ENCODE measurements at places on chromosomes 1 and 21. TPM values are rescaled to one million over a fixed set of nuclear protein-coding genes. Genes with fewer than 3 reads are reported as not detected.

DNA sequence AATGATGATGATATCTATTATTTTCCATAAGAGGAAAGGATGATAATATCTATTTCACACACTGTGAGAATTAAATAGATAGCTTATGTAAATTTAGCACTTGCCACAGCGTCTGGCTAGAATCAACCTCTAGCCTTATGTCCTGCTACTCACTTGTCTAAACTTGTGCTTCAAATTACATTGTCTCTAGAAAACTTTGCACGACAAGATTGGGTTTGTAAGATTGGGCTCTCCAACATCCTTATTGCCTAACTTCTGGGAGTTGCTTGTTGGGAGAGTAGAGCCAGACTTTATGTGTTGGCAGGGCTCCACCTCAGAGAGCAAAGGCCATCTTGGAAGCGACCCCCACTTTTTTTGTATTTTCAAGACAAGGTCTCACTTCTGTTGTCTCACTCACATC is 50.0 kb upstream of the POGK start:
- no peak for DNase-seq

- DNase-seq = peak; percentile 64
Observed at GRCh38 chr1:204207136-204207616, 6.6 kb downstream of the GOLT1A start.

DNA sequence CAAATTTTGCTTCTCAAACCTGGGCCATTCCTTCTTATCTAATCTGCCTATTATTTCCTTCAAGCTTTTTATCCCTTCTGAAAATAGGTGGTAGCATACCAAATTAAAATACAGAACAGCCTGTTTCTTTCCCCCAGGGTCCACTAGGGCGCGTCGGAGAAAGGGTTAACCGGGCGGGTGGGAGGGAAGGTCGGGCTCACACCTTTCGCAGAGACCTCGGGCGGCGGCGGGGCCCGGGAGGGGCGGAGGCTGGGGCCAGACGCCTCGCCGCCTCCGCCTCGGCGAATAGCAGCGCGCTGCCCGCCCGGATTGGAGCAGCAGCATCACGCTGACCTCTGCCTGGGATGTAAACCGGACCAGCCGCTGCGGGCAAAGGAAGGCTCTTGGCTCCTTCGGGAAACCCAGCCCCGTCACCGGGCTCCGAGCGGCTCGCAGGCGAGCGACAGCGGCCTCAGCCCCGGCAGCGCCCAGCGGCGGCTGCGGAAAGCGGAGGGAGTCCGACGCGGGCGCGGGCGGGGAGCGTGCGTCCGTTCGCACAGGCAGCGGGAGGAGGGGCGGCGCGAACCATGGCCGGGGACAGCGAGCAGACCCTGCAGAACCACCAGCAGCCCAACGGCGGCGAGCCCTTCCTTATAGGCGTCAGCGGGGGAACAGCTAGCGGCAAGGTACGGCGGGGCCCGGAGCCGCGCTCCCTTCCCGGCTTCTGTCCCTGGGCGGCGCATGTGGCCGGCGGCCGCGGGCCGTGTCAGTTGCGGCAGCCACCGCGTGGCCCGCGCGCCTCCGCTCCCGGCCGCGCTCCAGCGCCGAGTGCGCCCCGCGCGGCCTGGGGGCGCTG is at the start of gene UCK2:
Gene UCK2, plus strand, starts transcription at position 347 of the 835 bp plus-strand sequence. Its CDS starts 220 bp downstream, at position 567.
- peak; percentile 94 for DNase-seq

DNA sequence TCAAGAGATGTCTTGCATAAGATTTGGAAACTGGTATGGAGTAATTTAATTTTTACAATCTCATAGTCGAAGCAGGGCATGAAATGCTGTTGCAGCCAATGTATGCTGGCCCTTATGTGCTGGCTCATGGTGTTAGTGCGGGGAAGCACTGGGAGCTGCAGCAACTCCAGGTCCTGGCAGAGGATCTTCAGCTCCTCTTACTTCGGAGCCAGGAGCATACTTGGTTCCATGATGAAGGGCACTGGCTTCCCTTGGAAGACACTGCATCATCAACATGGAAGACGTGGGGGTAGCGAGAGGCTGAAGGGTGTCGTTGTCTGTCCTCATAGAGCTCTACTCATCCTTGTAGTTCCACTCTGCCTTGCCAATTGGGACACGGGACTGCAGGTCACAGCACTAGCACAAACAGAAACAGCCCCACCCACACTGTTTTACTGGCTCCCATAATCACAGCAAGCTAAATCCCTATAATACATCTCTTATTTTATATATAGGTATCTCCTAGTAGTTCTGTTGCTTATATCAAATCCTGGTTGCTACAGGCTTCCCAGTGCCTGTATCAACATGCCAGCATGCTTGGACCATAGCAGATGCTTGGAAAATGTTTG is 22.4 kb downstream of the PLA2G2D start:
- no peak for DNase-seq

DNA sequence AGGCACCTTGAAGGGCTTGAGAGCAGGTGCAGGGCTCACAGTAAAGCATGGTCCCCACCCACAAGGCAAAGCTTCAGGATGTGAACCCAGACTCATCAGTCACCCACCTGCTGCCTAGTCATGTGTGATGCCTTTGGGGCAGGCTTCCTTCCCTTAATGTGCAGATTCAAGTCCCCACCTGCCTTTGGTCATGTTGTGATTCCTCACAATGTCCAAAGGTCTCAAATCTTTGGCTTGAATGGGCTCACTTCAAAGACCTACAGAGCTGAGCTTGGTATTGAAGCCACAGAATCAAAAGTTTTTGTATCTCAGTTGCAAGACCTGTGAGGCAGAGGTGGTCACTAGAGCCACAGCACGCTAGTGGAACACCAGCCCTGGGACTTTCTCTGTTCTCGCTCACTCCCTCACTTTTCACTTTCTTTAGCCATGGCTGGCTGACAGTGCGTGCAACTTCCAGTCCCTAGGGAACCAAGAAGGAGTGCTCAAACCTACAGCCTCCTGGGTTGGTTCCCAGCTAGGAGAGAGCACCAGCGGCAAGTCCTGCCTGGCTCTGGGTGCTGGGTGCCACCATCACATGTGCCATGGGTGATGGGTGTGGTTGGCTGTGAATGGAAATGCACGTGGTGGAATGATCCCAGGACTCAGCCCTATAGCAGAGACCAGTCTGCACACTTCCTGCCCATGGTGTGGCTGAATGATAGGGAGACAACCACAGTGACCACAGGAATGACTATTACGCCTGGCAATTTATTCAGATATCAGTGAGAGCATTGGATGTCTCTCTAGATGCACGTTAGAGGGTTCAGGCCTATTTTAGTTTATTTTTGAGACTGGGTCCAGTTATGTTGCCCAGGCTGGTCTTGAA is 26.4 kb upstream of the CLIC6 start:
- peak; percentile 33 for DNase-seq

DNA sequence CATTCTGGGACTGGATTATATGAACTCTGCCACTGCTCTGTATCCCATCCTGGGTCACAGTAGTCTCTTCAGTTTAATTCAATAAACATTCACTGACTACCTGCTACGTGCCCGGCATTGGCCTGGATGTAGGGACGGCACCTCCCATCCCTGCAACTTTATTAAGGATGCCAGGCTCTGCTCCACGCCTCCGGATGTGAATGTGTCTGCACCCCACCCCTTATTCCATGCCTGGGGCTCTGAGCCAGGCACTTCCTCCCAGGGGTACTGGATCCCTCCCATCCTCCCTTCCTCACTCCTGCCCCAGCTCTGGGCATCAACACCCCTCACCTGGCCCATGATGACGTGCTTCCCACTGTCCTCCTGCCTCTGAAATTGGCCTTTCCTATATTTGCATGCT is 53.7 kb downstream of the KCNN3 start:
- DNase-seq = no peak

GRCh38 chr21:45525153-45525909 is 16.9 kb downstream of the SLC19A1 start:
- DNase-seq = no peak

DNA sequence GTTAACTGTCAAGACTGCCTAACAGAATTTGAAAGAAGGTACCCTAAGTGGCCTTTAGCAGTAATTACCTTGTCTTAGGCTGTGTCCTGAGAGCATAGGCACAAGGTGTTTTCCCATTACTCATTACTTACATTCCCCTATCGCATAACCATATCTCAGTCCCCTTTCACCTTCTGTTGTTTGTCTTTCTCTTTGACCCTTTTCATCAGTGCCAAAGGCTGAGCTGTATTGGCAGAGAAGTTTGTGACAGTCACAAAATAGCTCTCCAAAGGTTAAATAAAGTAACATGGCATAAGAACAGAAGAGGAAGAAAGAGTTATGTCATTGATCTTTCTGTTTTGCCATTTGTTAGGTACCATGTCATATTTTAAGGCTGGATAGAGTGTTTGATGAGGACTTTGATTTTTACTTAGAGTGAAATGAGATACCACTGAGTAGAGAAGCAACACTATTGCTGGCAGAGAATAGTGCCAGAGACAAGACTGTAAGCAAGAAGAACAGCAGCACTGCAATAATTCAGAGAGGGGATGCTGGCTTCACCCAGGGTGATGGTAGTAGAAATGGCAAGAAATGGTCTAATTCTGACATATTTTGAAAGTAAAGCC is 497.8 kb downstream of the TTLL7 start:
- DNase-seq = no peak

DNA sequence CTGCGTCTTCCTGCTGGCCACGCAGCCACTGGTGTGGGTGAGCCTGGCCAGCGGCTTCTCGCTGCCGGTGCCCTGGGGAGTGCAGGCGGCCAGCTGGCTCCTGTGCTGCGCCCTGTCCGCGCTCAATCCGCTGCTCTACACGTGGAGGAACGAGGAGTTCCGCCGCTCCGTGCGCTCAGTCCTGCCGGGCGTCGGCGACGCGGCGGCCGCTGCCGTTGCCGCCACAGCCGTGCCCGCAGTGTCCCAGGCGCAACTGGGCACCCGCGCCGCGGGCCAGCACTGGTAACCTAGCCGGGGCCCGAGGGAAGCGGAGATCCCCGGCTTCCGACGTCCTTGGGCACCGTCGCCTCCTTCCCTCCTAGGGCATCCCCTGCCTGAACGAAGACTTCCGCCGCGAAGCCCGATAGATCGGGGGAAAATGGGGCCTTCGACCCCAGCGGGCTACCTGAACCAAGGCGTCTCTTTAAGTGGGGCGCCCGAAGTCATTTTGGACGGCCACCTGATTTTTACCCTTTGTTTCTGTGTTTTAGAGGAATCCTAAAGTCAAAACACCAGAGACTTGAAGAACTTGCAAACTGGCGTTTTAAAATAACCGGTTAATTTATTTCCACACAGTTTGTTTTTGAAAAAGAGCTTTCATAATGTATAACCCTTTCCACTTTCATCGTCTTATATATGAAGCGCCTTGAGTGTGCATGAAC is 2.0 kb downstream of the GPR88 start:
- DNase-seq = peak; percentile 55

GRCh38 chr1:8329439-8329838 is 11.5 kb downstream of the SLC45A1 start:
- DNase-seq = peak; percentile 47

- DNase-seq = no peak
Observed at GRCh38 chr21:25528515-25528914, 78.8 kb downstream of the MRPL39 start.

- DNase-seq = peak; percentile 2
Observed at GRCh38 chr1:194723067-194723466, 1536.7 kb upstream of the B3GALT2 start.

- DNase-seq = no peak
Observed at GRCh38 chr1:99594205-99594604, 51.7 kb upstream of the PALMD start.

DNA sequence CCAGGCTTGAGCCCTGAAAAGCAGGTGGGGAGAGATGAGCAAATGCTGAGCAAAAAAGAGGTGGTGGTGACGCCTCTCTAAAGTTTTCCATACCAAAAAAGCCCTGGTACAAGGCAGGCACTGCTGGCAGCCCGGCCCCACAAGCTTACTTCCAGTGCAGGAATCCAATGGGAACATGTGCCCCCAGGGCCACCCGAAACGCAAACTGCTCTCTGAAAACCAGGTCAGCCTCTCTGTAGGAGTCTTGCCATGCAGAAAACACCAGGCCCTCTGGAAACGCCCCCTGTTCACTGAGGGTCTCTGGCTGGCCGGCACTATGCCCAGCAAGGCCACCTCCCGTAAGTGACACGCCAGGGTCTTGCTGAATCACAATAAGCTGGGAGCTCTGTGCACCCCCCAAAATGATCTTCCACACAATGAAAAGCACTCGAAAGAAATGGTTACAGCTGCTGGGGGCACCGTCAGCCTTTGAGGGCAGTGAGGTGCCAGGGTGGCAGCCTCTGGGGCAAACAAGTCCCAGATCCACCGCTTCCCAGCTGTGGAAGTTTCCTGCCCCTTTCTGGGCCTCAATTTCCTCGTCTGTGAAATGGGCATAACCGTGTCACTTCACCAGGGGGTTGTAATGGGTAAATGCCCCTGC is 170.5 kb downstream of the TOMM20 start:
- no peak for DNase-seq

- DNase-seq = no peak
Observed at GRCh38 chr1:229696385-229696784, 70.3 kb downstream of the URB2 start.

DNA sequence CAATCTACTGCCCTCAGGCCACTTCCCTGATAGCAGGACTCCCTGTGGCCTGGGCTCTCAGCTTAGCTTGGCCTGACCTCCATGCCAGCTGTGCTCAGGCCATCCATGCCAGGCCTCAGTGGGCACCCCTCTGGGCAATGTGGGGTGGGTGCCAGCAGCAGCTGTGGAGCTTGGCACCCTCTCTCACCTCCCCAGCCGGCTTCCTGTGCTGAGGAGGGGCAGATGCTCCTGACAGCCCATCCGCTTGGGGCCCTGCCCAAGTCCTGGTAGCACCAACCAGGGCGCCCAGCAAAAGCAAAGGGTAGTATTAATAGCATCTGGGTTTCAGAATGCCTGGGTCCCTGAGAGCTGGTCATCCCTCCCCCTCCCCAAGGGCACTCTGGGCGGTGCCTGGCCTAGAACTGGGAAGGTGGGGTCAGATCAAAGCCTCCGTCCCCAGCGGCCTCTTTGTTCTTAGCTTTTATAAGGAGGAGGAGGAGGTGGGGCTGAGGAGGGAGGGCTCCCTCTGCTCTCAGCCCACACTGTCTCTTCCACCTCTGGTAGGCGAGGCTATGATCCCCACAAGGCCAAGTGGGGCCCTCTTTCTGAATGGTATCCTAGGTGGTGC is 6.1 kb downstream of the EFNA4 start:
- DNase-seq = no peak

GRCh38 chr1:116755066-116755465 is 836 bp downstream of the CD2 start:
- no peak for DNase-seq

- no peak for DNase-seq
Observed at GRCh38 chr1:56787330-56787729, 31.9 kb downstream of the FYB2 start.

- peak; percentile 53 for DNase-seq
Observed at GRCh38 chr1:15616373-15617172, 685 bp upstream of the DDI2 start.

- DNase-seq = no peak
Observed at GRCh38 chr1:89147678-89148658, 22.1 kb upstream of the GBP2 start.

- DNase-seq = no peak
Observed at GRCh38 chr1:190476806-190477205, 858 bp downstream of the BRINP3 start.

- no peak for DNase-seq
Observed at GRCh38 chr1:212053993-212054392, 18.4 kb downstream of the DTL start.

Gene RNF186
- not detected for total RNA-seq

Gene CLCNKB
- total RNA-seq = not detected

Gene RSBN1
- 7.5 TPM for total RNA-seq

Gene OR2L2
- not detected for total RNA-seq

Gene PRR9
- total RNA-seq = not detected

Gene LCE2C
- not detected for total RNA-seq

Gene FCRL1
- not detected for total RNA-seq

Gene CTH
- 20.6 TPM for total RNA-seq

Gene RHBDL2
- total RNA-seq = not detected

Gene SELL
- total RNA-seq = not detected

Gene OR2L5
- total RNA-seq = not detected

Gene TRIM46
- total RNA-seq = 3.4 TPM

Gene FLVCR1
- total RNA-seq = 2.3 TPM

Gene ALG14
- 13.0 TPM for total RNA-seq

Gene SERPINC1
- not detected for total RNA-seq
